Activated CD8-positive, alpha-beta memory T cell treated with anti-CD3 and anti-CD28 coated beads, Interleukin-2, amount 50 U/mL, for 4 hours (primary cell): ENCODE measurements at places on chromosomes 11 and 22.

DNA sequence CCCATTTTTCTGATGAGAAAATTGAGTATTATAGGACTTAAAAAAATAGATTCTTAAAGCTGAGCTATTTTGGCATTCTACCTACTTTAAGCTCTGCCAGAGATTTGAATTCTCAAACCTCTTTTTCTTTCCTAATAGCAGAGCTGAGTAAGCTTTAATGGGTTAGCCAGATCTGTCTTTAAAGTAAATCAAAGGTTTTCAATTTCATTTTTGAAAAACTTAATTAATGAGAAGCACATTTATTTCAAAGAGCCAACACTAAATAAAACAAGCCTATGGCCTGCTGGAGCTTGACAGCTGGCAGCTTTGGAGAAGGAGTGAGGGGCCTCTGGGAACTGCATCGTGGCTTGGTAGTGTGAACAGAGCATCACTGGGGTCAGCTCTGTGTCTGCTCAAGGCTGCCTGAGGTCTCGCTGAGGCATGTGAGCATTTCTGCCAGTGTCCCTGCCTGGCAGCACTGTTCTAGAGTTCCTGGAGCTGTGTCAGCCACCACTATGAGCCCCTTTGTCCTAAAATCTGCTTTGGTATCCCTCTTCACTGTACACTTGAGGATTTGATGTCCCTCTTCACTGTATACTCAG is 50.4 kb upstream of the PRSS23 start:
- DNase-seq, result no peak

- no peak for DNase-seq
Measured at GRCh38 chr11:62033191-62034035, 66.0 kb upstream of the FTH1 start.

- DNase-seq, result no peak
Measured at GRCh38 chr22:29148036-29148435, 57.7 kb upstream of the EMID1 start.

- no peak for DNase-seq
Measured at GRCh38 chr11:39247570-39248137, 2211.8 kb downstream of the LRRC4C start.

DNA sequence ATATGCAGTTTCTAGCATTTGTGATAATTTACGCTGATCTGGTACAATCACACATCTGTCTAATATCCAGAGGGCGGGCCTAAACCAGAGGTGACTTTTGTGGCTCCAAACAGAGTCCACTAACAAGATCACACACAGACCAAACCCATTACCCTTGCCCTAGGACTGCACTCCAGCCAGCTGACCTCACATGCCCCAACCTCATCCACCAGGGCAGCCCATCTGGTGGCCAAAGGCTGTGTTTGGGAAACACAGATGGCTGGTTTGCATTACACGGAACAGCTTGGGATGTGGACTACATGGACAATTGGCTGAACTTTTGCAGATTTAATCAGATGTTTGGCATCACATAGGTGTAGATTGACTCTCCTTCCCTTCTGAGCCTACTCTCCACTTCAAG is 228.2 kb downstream of the GRIK4 start:
- DNase-seq, result no peak

DNA sequence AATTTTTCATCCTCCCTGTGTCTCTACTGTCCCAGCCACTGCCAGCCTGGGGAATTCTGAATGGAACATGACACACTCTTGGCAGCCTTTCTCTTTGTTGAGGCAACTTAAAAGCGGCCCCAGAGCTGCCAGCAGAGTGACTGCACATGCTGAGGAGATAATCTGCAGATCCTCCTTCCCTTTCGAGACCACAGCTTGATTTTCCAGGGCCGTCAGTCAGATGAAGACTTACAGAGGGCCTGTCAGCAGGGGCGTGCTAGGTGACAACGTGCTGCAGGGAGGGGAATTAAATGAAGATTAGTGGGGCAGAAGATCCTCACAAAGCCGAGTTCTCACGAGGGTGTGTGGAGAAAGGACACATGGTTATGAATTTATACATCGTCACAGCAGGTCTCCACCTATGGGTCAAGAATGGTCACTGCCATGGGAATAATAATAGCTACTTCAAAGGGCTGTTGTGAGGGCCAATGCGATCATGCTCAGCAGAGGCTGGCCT is 193.5 kb upstream of the PITPNB start:
- DNase-seq, result no peak

GRCh38 chr11:77449060-77449521 is 24.8 kb downstream of the PAK1 start:
- DNase-seq, result no peak

GRCh38 chr11:93783765-93784144 is 327 bp upstream of the MED17 start:
- DNase-seq, result no peak

DNA sequence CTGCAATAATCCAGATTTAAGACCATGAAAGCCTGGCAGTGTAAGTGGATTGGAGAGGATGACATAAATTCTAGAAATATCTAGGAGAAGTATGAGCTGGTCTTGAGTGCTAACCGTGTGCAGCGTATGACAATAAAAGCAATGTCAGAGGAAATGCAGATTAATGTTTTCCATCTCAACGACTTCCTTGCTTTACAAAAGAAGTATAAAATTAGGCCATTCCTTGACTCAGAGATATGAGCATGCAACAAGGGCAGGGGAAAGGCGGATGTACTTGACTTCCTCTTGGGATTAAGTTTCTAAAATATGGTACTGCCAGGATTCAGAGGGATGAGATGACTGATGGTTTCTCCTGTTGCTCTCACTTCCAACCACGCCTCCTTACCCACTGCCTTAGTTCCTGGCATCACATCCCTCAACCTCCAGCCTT is 32.3 kb downstream of the ADAMTS15 start:
- DNase-seq, result no peak

- no peak for DNase-seq
Measured at GRCh38 chr22:27475548-27475897, 326.0 kb downstream of the MN1 start.

DNA sequence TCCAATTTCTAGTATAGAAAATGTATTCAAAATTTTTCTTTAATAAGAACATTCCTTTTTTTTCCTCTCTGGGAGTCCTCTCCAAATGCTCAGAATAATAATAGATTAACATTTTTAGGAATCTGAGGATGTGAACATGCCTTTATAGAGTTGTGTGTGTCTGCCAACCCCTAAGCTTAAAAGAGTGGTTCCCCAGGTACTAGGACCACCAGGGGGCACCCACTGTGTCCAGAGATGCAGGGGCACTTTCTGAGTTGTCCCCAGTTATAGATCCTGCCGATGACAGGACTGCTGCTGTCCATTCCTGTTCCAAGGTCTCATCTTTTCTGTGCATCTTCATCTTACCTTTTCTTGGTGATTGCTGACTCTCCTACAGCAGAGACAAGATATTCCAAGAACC is 27.0 kb upstream of the MICAL2 start:
- no peak for DNase-seq

DNA sequence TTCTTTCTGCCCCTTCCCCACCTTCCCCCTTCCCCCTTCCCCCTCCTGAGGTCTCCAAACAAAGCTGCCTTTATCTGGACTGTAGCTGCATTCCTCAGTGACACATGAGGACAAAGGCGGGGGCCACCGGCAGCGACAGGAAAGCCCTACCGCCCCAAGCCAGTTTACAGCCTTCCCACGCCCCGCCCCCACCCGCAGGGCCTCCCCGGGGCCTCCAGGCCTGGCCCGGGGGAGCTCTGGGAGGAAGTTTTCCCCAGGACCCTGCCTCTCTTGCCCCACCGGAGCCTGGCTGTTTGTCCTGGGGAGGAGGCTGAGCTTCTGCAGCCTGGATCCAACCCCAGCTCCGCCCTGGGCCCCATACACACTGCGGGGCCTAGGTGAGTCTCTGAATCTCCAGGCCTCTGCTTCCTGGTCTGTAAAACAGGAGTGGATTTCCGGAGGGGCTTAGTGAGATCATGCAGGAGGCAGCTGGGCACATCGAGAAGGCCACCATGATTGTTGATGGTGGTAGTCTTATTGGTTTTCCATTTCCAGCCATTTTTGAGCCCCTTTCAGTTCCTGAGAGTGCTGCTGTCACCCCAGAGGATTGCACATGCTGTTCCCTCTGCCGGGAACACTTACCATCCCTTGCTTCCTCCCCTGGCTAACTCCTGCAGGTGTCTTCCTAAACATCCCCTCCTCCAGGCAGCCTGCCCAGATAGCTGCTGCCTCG is 130.7 kb downstream of the MN1 start:
- DNase-seq, result no peak
